ENCODE measurements at places on chromosomes 3 and 15.

GRCh38 chr3:155233213-155233612 is 60.3 kb downstream of the STRIT1 start:
- DNase-seq = no peak

GRCh38 chr3:173238091-173238490 is 97.1 kb upstream of the SPATA16 start:
- DNase-seq = peak; percentile 9

DNA sequence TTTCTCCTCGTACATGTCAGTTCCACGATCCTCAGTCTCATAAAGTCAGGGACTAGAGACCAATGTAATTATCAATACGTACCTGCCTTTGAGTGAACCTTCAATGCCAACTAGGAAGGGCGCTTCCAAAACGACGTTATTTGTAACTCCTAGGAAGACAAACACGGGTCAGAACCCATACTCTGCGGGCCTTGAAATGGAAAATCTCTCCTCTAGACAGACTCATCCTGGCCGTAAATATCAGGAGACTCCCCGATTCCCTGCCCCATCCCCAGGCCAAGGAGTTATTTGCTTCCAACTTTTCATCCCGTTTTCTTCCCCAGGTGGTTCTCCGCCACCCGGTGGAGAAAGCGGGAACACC is 578 bp downstream of the OIP5 start:
- no peak for DNase-seq

- DNase-seq = peak; percentile 63
Measured at GRCh38 chr3:56303487-56303886, 164.8 kb downstream of the ERC2 start.

DNA sequence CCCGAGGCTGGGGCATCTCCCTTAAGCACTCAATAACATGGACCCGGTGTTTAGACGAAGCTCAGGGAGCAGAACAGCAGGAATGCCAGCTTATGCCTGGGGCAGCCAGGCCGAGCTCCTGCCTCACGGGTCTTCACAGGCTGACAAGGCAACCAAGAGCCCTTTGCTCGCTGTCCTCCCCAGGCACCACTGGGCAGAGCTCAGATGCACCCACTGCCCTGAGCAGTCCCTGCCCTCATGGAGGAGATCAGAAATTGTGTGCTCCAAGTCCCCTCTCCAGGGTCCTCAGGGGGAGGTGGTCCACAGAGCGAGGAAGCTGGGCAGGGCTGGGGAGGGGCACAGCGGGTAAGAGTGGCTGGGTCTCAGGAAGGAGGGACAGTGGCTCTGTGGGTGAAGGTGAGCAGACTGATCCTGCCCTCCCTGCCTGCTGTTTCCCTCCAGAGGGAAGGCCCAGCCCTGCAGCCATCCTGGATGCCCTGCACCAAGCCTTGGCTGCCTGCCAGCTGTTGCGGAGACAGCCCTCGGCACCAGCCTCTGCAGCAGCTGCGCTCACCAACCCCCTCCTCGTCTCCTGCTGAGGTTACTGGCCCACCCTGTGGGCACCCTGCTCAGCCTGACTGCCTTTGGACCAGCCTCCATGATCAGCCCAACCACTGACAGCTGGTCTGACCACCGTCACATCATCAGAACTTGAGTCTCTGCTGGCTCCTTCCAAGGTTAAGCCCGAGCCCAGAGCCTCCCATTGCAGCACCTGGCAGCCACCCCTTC is 21.1 kb upstream of the GP9 start:
- DNase-seq = no peak

DNA sequence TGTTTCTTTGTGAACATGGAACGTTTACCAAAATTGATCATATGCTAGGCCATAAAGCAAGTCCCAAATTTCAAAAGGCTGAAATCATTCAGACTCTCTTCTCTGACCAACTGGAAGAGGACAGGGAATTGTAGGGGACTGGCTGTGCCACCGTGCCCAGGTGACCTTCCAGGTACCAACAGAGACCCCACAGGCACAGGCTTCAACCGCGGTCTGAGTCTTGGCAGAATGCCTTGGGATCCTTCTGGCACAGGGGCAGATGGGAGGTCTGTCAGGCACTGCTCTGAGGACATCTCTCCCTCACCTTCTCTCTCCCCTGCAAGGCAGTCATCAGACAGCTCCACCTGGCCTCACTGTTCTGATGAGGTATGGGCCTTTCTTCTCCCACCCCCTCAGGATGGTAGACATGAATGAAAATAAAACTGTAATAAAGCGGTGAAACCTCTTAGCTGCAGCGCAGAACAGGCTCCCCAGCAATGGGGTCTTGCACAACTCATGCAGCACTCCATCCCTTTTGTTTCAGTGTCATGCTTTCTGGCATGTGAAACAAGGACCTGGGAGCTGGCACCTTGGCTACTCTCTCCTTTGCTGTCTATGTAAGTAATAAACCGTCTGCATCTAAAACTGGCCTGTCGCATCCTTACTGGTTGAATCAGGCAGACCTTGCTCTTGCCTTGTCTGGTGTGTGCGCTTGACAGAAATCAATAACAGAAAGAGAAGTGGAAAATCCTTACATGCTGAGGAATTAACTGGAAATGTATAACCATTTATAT is 289.2 kb downstream of the KLF13 start:
- DNase-seq = no peak

GRCh38 chr3:192636517-192637444 is 90.6 kb downstream of the FGF12 start:
- no peak for DNase-seq

GRCh38 chr3:132232231-132232792 is 84.9 kb upstream of the ACP3 start:
- DNase-seq = peak; percentile 24

- DNase-seq = no peak
Measured at GRCh38 chr3:177109688-177110330, 87.5 kb downstream of the TBL1XR1 start.

- no peak for DNase-seq
Measured at GRCh38 chr3:40470701-40471100, 6.2 kb upstream of the ZNF619 start.

- no peak for DNase-seq
Measured at GRCh38 chr3:126499401-126499800, 18.2 kb downstream of the UROC1 start.

- DNase-seq = no peak
Measured at GRCh38 chr3:198070871-198071270, 110.9 kb downstream of the LMLN start.

DNA sequence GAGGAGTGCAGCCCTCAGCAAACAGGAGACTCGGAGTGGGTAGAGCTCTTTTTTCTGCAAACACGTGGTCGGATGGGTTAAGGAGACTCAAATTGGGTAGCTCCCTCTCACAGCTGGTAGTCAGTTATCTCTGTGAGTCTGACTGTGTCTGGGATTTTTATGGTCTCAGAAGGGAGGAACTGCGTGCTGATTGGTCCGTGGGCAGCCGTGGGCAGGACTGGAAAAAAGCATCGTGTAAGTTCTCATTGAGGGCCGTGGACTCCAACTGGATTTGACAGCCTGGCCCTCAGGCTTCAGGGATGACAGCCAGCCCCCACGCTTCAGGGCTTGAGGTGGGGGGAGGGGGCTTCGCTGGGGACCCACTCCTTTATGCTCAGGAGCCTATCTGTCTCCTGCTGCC is 463.9 kb downstream of the EPHA3 start:
- DNase-seq = no peak

- peak; percentile 39 for DNase-seq
Measured at GRCh38 chr3:153595186-153595815, 433.3 kb downstream of the RAP2B start.

- peak; percentile 9 for DNase-seq
Measured at GRCh38 chr3:14204515-14205284, 26.1 kb downstream of the LSM3 start.

DNA sequence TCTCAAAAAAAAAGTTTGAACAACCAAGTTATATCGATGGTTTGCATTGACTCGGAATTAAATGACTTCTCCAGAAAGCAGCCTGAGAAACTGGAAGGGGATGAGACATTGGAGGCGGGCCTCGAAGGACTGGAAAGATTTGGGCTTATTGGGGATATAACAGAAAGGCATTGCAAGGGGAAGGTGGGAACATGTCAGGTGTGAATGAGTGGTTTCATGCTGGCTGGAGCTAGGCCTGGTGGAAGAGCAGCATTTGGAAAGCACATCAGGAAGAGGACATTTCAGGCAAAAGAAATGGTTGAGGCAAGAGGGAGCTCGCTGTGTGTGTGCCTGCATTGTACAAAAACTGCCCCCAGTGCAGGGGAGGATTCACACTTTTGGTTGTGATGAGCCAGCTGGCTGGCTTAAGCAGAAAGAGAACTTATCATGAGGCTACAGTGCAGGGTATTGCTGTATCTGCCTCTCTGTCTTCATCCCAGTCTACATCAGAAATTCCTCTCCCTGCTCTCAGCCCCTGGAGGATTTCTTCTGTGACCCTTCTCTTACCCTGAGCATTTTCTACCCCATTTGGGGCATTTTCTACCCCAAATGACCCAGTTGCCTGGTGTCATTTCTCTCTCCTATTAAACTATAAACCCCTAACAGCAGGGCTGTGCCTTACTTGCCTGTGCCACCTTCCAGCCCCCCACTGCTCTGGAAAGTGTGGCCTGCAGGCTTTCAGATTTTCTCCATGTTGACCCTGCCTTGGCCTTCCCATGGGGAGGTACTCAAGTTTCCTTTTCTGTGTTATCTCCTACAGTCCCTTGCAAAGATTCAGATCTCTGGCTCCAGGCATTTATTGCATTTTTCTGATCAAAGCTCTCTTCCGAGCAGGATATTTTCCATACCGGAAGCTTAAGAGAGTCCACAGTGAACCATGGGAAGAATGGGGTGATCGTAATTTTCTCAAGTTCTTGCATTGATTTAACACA is 64.4 kb upstream of the FLNB start:
- no peak for DNase-seq

DNA sequence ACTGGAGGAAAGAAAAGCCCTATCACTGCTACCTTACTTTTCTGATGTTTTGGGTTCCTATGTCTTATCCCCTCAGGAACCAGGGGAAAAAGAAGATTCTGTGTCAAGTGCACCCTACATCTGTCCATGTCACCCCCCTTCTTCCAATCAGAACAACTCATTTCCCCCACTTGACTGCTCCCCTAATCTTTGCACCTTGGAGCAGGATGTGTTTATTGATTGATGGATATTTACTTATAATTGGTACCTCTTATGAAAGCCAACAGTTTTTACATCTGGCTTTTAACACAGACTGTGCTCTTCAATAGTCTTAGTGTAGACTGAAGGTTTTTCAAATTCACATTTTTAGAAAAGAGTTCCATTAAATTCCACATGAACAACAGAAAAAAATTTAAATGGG is 33.3 kb downstream of the LIPC start:
- no peak for DNase-seq

- DNase-seq = no peak
Measured at GRCh38 chr3:134797057-134797740, 2.1 kb downstream of the EPHB1 start.

- no peak for DNase-seq
Measured at GRCh38 chr3:145721273-145721805, 439.6 kb downstream of the PLOD2 start.

DNA sequence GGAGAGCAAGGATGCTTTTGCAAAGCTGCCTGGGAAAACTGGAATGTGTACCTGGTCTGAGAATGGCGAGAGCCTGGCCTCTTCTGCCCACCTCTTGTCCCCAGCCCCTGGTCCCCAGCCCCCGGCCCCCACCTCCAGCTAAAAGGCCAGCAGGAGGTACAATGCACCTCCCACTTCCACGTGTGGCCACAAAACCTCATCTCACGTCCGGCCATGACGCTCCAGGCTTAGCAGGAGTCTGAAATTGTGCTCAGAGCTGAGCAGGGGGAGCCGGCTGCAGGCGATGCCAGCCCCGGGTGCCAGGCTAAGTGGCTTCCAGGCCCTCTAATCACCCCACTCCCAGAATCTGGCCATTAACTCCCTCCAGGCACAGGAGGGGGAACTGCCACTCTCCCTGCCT is 83.1 kb upstream of the PRR20G start:
- no peak for DNase-seq

GRCh38 chr15:52151353-52151752 is 38.8 kb upstream of the BCL2L10 start:
- no peak for DNase-seq

DNA sequence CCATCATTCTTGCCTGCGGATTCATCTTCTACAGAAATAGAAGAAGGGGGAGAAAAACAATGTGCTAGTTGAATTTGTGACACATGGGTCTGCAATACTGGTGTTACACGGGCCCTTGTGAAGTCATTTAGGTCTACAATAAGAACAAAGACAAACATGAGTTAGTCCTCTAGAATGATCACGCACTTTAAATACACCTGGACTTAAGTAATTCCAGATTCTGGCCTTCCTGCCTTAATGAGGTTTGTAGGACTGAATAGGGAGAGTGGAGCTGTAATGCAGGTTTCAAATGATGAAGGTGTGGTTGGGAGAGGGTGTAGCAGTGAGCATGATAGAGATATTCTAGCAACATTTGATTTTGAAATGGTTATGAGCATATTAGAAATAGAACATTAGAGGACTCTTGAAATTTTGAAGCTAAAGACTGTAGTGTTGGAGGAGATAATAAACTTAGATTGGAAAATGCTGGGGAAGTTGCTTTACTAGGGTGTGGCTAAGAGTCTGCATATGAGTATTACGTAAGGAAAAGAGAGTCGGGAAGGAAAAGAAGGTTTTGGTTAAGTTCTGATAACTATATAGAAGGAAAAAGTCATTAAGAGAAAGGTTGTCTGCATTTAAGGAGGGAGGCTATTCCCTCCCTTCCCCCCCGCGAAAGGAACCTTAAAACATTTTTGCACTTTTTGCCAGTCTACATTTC is 606 bp downstream of the EIF2A start:
- DNase-seq = peak; percentile 55

DNA sequence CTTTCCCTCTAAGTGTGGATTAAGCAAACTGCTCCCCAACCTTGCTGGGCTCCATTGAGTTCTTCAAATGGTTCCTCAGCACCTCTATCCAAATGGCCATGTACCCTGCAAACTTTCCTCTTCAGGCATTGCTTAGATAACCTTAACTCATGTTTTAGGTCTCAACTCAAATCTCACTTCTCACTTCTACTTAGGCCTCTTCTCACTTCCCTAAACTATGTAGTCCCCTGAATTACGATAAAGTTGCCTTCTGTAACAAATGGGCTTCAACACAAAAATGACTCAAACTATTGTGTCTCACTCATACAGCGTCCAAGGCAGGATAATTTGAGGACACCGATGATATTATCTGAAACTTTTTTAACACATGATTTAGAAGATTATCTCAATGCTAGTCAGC is 62.4 kb upstream of the STAC start:
- DNase-seq = no peak

- DNase-seq = peak; percentile 60
Measured at GRCh38 chr15:92521624-92522008, 127.9 kb downstream of the ST8SIA2 start.

- no peak for DNase-seq
Measured at GRCh38 chr3:148106062-148106461, 591.6 kb upstream of the AGTR1 start.
